Ascending aorta (tissue), 2 donors: ENCODE measurements at places on chromosomes 4 and X.

GRCh38 chr4:134382478-134383227, 181.1 kb upstream of the PABPC4L start:
- DNase-seq, result no peak

GRCh38 chr4:185576962-185577950, 41.9 kb upstream of the PDLIM3 start:
- no peak for DNase-seq

- DNase-seq, result no peak
These were observed 221.2 kb downstream of the KLHL13 start for GRCh38 chrX:117895418-117895817.

DNA sequence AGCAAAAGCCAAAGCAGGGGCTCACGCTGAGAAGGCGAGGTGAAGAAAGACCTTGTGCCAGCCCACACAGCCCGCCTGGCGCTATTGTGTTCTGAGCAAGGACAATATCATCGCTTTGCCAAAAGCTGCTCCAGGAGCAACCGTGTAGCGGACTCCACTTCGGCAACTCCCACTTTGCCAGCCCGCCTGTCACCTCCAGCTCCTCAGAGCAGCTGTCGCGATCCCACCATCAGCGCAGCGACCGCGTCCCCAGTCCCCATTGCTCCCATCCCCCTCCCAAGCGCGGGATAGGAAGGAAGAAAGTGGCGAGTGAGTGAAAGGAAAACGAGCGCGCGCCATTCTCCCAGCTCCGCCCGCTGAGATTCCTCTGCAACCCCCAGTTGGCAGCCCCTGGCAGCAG, 759 bp downstream of the ZC4H2 start:
- no peak for DNase-seq

- DNase-seq, result no peak
These were observed 198.8 kb downstream of the ANTXR2 start for GRCh38 chr4:79874197-79874596.

DNA sequence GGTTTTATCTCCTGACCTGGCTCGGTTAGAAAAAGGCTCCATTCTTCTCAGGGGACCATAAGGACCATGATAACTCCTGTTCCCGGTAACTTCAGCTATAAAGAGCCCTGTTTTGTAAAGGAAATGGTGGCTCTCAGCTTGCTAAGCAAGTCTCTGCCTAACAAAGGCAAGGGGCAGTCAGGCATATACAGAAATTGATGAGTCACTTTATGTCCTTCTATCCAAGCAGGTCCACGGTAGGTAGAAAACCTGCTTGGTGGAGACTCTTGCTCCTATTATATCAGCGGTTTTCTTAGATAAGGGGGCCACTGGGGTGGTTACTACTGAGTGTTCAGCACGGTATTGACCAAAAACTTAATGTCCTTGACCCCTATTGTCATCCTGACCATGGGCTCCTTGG, 203.0 kb upstream of the KLF8 start:
- DNase-seq, result no peak

- no peak for DNase-seq
These were observed 49.7 kb upstream of the ELOVL6 start for GRCh38 chr4:110248100-110248499.

DNA sequence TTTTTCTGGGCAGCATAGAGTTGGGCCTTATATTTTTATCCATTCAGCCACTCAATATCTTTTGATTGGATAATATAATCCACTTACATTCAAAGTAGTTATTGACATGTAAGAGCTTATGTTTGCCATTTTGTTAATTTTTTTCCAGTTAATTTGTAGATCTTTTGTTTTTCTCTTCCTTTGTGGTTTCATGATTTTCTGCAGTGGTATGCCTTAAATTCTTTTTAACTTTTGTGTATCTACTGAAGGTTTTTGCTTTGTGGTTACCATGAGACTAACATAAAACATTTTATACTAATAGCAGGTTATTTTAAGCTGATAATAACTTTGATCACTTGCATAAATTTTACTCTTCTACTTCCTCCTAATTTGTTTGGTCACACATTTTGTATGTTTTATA, 140.8 kb upstream of the GATB start:
- no peak for DNase-seq

- no peak for DNase-seq
These were observed 57.2 kb downstream of the AFF1 start for GRCh38 chr4:86991994-86992393.

DNA sequence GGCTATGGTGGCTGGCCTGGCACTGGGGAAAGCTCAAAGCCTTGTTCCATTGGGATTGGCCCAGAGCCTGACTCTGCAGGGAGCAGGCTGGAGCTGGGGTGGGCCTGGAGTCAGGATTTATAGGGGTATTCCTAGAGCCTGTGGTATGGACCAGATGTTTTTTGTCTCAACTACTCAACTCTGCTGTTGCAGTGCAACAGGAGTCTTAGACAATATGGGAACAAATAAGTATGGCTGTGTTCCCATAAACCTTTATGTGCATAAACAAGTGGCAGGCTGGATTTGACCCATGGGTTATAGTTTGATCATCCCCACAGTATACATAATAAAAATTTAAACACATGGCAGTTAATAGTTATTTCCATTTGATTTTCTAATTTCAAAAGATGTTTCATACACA, 557.9 kb upstream of the ARX start:
- no peak for DNase-seq

- no peak for DNase-seq
These were observed 307.9 kb upstream of the ZFP42 start for GRCh38 chr4:187687697-187688096.

- no peak for DNase-seq
These were observed 36.4 kb upstream of the OGT start for GRCh38 chrX:71496476-71496875.

DNA sequence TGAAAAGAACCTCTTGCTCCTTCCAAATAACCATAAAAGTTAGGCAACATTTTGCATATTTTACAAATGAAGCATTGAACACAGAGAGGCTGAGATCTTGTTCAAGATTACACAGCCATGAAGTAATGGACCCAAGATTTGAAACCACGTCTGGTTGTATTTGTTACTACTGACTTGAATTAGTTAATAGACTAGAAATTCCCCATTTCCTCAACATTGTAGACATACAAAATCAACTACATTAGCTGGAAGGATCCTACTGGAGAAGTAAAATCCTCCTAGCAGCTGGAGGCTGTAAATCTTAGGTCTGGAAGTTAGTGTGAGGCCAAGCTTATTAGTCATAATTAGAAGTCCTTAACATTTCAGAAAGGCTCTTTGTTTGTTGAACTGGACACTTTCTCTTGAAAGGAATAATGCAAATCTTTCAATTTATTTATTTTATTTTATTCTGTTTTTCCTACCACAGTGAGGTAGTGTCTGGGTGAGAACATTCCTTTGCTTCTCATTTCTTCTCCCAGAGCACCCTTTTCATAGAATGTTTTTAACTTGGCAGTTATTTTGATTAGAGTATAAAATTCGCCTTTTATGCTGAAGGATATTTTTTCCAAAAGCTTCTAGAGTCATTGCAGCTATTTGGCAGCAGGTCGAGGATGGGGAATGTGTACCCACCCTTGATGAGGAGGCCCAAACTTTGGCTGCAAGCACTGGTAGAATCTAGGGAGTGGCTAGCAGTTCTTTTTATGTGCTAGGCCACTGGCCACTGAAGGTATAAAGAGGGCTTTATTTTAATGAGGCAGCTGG, 62.0 kb upstream of the CLNK start:
- no peak for DNase-seq

DNA sequence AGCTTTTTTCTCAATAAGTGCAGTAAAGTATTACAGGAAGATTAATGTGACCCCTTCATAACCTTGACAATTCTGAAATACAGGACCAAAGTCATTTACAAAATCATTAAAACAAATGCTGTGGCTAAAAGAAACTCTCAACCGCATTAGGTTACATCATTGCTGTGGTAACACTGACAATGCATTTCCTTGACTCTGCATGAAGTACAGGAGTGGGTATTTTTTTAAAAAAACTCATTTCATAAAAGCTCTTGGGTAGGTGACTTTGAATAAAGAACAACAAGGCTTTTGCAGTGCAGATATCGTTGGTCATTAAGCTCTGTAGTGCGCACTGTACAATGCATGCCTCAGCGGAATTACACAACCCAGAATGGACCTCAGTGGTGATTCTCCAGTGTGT, 23.4 kb upstream of the XK start:
- no peak for DNase-seq

DNA sequence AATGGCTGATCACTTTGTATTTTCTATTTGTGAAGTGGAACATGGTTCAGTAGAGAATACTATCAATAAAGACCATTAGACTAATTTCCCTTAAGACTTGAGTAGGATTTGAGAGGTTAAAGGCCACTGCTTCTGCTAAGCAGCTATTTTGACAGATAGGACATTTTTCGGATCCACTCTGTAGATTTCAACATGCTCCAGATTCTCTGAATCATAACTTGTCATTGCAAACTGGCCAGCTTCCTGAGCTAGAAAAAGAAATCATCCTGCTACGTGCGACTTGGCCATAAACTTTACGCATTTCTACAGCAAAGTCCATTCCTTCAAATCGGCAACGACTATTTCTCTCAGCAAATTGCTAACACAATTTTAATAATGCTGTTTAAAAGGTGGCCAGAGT, 55.2 kb downstream of the MGST2 start:
- DNase-seq, result no peak

GRCh38 chrX:106906361-106906760, 3.2 kb upstream of the RIPPLY1 start:
- no peak for DNase-seq

DNA sequence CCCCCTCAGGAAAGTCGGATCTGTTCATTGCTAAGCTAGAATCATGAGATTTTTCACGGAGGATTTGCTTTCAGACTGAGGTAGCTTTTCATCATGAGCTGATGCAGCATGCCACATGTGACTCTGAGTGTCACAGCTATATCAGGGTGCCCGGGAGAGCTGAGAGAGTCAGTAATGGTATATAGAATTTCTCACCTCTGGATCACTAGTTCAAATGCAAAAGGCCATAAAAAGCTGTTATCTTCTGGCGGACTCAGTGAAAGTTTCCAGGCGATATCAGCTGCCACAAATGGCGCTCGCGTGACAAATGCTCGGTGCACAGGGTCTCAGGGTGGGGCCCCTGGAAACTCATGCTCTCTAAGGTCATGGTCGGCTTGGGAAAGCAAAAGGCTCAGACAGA, 150.1 kb downstream of the DHX15 start:
- no peak for DNase-seq

DNA sequence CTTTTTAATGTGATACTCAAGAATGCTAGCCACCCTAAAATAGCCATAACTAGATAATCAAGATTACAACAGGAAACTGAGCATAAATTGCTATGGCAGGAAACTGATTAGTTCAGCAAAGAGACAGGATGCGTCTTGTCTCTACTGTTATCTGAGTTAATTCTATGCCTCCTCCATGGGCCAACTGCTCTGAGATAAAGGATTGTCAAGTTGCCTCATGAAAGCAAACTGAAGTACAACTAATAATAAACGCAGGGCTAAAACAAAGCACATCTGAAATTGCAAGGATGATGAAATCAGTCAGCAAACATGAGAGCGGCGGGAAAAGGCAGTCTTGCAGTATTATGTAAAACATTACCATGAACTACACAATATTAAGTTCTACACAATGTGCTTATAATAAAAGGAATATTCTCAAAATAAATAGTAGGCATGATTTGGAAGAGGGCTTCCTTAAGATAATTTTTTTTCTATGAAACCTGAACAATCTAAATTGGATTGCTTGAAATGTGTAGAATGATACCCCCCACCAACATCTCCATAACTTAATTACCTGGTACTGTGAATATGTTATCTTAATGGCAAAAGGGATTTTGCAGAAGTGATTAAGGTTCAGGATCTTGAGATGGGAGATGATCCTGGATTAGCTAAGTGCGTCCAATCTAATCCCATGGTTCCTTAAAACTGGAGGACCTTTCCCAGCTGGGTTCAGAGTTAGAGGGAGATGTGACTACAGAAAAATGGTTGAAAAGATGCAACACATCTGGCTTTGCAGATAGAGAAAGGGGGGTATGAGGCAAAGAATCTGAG, 65.9 kb downstream of the ANTXR2 start:
- no peak for DNase-seq

DNA sequence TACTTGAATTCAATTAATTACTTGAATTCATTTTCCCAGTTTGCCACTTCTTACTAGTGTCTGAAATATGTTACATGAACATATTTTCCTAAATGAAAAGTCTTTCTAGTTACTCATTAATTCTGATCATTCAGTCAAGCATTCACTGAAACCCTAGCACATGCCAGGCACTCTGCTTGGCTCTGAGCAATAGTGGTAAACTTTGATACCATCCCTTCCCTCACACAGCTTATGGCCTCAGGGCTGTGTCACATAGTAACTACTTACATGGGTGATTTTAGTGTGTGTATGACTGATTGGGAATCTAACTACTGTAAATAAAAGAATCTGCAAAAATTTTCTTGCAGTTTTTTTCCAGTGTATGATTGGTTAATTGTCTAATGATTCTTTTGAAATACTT, 32.7 kb downstream of the METAP1 start:
- no peak for DNase-seq

DNA sequence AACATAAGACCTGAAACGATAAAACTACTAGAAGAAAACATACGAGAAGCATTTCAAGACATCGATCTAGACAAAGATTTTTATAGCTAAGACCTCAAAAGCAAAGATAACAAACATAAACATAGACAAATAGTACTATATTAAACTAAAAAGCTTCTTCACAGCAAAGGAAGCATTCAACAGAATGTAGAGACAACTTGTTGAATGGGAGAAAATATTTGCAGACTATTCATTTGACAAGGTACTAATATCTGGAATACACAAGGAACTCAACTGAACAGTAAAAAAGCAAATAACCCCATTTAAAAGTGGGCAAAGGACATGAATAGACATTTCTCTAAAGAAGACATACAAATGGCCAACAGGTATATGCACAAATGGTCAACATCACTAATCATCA, 49.8 kb downstream of the MANBA start:
- DNase-seq, result no peak

GRCh38 chr4:21592970-21593670, 355.5 kb downstream of the KCNIP4 start:
- DNase-seq, result no peak

DNA sequence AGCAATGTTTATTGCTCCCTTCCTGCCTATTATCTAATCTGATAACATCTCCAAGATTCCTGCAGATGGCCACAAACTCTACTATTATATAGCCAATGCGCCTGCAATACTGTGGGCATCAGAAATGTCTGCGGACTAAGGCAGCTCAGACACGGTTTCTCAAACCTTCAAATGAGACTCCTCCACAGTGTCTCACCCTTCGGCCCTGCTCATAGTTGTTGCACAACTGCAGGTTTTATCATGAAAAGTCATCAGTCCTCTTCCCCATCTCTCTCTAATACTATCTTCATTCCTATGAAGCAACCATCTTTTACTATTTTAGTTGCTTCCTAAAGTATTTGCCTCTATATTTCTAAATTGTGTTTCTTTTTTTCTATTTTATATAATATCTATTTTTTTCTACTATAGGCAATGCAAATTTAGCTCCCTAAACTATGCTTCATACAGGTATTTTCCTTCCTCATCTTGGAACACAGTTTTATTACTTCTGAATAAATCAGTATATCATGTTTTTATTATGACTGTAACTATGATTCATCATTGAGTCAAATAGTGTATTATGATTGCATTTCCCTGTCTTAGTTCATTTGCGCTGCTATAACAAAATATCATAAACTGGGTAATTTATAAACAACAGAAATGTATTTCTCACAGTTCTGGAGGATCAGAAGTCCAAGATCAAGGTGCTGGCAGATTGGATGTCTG, 129.7 kb upstream of the EDNRA start:
- DNase-seq, result no peak
